ENCODE measurements at places on chromosomes 3 and 15.

- DNase-seq: peak; percentile 44
Measured at GRCh38 chr15:31440754-31441311, 114.2 kb downstream of the KLF13 start.

GRCh38 chr3:55531321-55531720, 44.2 kb upstream of the WNT5A start:
- DNase-seq: no peak

GRCh38 chr3:120752865-120753264, 10.3 kb downstream of the GTF2E1 start:
- DNase-seq: no peak

GRCh38 chr3:18575573-18575972, 150.4 kb upstream of the SATB1 start:
- no peak for DNase-seq

DNA sequence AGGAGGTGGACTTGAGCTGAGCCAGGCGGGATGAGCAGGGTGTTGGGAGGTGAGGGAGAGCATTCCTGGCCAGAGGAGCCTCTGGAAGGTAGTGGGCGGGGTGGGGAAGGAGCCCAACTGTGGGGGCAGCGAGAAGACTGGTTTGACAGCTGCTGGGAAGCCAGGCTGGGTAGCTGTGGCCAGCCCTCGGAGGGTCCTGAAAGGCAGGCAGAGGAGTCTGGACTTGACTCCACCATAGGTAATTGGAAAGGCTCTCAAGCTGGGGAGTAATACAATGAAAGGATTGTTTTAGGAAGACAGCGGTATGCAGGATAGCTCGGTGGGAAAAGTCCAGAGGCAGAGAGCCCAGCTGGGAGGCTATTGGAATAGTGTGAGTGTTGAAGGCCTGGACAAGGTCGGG, 17.2 kb downstream of the EPHB3 start:
- no peak for DNase-seq

DNA sequence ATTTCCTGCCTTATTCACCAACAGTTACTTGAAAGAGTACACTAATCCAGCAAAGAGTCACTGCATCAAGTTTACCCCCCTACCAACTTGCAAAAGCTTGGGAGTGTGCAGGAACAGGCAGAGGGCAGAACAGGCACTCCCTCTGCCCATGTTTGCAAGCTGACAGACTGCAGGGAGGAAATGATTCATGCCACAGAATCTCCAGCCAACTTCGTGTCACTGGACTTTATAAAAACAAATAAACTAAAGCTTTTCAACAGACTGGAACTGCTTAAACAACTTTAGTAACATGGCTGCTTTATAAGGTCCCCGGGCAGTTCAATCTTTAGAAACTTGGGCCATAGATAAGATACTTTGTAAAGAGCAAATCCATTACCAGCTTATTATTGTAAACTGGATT, 129.5 kb downstream of the THRB start:
- DNase-seq: no peak

GRCh38 chr3:26621906-26622620, 509 bp upstream of the LRRC3B start:
- DNase-seq: no peak

GRCh38 chr3:35200056-35200455, 439.3 kb upstream of the ARPP21 start:
- DNase-seq: no peak

- DNase-seq: no peak
Measured at GRCh38 chr3:119492128-119492527, 6.2 kb upstream of the TIMMDC1 start.

DNA sequence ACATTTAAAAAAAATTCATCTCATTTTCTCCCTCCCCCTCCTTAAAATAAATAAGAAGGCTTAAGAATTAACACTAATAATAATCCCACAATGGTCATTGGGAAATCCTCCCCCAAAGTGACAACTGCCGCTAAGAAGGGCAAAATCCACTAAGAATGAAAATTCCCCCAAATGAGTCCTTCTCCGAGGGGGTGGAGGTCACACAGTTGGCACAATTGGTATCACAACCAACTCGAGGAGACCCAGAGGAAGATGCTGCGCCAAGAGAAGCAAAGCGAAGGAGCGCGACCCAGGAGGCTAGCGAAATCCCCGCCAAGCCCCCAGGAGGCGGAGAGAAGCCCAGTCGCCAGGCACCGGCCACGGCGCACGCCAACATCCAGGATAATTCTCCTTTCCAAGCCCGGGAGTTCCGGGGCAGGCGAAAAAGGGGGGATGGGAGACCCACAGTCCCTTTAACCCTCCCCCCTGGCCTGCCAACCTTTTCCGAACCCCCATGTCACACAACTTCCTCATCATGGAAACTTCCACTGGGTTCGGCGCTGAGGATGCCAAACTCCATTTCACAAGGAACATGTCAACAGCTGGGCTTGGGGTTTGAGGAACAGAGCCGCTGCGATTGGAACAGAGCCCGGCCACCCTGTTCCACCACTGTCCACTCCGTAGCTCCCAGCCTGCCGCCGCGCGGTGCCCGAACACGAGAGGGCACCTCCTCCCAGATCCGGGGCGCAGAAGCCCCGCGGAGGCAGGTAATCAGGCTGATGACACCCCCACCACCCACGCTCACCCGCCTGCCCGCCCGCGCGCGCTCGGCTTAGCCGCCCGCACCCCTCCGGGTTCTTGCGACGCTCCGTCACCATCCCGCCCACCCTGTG, 668 bp downstream of the THRB start:
- no peak for DNase-seq

DNA sequence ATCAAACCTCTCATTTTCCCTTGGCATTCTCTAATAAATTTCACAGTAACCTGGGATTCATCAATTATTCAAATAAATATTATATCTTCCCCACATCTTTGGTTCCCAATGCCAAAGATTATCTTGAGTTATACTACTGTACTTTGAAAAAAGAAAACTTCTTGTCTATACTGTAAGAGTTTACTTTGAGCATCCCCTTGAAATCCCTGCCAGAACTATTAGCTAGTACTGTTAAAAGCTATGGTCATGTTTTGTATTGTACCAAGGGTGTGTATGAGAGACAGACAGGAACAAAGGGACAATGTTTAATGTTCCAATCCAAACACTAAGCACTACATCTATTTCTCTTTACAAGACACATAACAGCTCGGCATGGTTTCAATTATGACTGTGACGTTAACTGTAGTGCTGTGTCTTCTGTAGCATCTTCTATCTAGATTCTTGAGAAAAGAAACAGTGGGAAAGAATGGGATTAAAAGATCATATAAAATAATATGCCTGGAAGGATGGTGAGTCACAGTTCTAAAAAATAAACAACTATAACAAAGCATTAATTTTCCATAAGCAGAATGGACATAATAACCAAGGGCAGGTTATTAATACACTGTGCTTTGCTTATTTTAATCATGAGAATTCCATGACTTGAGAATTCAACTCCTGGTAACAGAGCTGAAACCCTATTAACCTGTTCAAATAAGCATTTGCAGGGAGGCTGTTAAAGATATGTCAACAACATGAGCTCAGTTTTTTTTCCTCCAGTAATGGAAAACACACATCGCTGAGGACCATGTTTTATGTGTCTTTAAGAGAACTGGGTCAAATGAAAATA, 71.1 kb downstream of the ALDH1A2 start:
- DNase-seq: no peak

DNA sequence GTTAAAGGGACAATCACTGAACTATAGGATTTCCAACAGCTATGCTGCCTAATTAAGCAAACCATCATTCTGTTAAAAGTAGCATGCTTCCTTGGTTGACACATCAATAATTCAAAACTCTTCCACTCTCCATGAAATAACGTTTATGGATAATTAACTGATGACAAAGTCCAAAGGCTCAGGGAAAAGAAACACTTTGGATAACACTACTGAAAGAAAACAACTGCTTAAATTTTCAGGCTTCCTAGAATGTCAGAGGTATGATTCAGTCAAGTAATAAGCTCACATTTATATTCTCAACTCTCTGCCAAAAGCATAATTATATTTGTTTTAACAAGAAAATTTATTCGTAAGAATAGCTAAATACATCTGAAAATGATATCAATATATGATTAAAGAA, 49.6 kb downstream of the WDR72 start:
- no peak for DNase-seq

Measured in CD4-positive, alpha-beta T cell treated with Interleukin-21 for 1 hour (primary cell).